Stimulated activated CD4-positive, alpha-beta T cell treated with anti-CD3 and anti-CD28 coated beads, Interleukin-1b, Interleukin-23, amount 100 ng/mL, for 1 hour (primary cell): ENCODE measurements at places on chromosomes 13 and 19.

GRCh38 chr19:29299416-29300380 is 86.7 kb upstream of the UQCRFS1 start:
- no peak for DNase-seq

DNA sequence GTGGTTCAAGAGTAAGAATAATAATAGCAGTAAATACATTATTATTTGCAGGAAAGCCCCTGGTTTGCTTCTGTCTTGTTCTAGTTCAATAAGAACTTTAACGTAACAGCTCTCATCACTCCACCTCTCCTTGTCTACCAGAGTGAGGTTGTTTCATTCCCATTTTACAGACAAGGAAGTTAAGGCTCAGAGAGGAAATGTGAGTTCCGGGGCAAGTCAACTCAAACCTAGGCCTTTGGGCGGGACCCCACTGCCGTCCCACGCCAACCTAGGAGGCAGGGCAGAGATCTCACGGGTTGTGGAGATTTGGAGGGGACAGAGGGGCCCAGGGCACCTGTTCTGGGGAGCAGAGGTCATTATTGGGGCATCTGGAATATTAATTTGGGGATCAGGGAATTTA is 1.5 kb downstream of the MAP4K1 start:
- no peak for DNase-seq

DNA sequence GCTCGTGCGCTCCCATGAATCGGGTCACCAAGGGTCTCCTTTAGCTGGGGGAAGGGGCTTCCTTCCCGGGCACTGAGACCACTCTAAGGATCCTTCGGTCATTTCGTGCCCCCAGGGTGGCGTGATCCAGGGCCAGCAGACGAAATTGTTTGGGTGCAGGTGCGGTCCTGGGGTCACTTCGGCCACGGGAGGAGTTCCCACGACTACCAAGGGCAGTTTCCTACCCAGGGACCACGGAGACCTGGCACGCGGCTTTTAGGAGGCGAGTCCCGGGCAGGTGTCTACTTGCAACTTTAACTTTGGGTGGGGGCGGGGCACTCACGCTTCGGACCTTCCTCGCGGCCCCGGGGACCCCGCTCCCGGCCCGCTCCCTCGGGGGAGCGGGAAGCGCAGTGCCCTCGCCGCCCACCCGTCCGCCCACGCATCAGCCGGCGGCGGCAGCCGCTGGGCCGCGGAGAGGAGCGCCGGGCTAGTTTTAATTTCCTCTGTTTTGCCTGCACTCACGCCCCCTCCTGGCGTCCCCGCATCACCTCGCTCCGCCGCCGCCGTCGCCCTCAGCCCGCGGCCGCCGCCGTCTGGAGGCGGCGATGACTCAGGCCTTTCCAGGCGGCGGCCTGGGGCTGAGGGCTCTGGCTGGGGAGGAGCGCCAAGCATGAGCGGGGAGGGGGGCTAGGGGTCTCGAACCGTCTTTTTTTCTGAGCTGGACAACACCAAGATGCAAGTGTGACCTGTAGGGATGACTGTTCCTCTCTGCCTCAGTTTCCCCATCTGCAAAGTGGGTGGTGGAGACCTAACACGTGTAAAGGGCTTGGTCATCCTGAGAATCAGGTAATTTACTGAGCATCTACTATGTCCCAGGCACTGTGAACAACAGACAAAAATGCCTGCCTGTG is 21.8 kb downstream of the OLFM2 start:
- peak; percentile 67 for DNase-seq

- no peak for DNase-seq
Measured at GRCh38 chr19:15779756-15780476, 7.5 kb upstream of the OR10H5 start.

GRCh38 chr13:94708031-94708859 is 4.1 kb downstream of the SOX21 start:
- DNase-seq: no peak

DNA sequence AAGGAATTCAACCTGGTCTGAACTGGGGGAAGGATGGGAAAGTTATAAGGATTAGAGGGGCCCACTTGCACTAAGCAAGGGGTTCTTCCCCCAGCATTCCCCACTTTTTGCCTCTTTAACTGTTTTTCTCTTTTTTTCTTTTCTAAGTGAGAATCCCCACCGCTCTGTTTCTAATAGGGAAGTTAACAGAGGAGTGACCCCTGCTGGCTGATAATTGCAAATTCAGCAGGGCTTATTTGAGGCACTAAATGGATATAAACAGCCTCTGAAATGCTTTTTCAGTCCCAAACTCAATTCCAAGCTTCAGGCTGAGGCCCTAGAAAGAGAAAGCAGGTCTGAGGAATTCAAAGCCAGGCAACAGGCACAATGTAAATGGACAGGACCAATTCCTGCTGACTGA is 38.2 kb upstream of the CEACAM21 start:
- DNase-seq: no peak

DNA sequence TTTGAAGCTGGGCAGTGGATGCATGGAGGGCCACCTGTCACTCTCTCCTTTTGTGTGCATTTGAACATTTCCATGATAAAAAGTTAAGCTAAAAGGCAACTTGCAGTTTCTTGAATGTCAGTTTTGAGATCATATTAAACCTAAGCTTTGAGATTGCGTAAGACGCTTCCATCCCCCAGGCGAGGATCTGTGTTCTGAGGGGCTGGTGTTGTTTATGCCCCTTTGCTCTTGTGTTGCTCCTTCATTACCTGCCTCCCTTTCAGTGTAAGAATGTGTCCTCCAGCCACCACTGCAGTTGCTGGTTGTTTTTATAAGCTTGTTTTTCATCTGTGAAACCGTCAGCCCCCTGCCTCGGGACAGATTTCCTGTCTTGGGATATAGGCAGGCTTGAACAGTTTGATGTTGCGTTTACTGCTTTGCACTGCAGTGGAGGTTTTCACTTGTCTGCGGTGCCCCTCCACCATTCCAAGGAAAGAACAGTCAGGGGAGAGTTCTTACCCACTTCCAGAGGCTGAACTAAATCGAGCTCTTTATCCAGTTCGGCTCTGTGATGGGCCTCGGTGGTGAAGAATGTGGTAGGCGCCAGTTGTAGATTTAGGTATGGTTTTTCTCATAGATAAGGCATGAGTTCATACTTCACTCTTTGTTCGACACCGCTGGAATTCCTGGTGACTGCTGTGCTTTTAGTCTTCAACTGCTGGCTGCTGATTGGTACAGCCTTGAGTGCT is 96.8 kb downstream of the ARHGEF7 start:
- DNase-seq: no peak

GRCh38 chr19:37790244-37790925 is 11.0 kb upstream of the ZNF573 start:
- DNase-seq: no peak

- no peak for DNase-seq
Measured at GRCh38 chr13:64910096-64910495, 2320.0 kb downstream of the PCDH9 start.

- DNase-seq: no peak
Measured at GRCh38 chr13:100139817-100140216, 50.9 kb downstream of the PCCA start.

DNA sequence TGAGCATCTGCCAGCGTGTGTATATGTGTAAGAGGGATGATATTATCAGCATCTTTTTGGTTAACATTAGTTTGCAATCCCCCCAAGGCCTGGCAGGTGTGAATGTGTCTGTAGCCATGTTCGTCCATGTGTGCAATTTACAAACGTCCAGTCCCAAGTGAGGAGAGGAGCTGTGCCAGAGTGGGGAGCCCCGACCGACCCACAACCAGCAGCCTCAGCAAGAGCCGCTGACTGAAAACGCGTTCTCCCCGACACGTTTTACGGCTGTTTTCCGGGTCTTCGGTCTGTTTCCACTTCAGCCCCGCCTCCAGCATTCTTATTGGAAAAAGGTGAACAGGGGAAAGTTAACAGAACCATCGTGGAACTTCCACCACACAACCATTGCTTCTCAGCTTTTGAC is 119.1 kb upstream of the SOX1 start:
- DNase-seq: no peak

- no peak for DNase-seq
Measured at GRCh38 chr19:48992581-48993174, 431 bp downstream of the GYS1 start.

DNA sequence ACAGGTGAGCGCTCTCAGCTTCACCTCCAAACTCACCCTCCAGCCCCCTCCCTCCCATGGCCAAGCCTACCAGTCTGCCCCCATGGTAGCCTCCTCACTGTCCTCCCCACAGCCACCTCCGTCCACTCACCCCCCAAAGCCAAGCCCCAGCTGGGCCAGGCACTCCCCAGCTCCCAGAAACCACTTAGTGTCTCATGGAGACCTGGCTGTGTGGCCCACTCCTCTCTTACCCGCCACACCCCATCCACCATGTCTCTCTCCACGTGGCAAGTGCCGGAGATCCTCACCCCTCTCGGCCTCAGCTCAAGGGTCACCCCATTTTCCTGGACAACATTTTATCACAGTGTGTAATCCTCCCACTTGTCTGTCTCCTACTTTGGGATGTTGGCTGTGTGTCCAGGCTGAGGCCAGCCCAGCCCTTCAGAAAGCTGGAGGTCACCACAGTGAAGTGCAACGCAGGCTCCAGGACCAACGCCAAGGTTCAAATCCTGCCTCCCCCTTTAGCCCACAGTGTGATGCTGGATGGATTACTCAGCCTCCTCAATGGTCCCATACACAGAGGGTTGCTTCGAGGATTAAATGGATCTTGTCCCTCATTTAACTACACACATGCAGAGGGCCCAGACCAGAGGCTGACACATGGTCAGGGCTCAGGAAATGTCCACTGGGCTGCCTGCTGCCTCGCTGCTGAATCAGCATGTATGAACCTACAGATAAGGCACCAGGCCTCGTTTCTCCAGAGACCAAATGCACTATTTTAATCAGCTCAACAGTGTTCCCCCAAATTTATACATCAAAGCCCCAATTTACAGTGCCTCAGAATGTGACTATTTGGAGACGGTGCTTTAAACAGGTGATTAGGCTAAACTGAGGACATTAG is 71.3 kb downstream of the CEBPG start:
- no peak for DNase-seq

DNA sequence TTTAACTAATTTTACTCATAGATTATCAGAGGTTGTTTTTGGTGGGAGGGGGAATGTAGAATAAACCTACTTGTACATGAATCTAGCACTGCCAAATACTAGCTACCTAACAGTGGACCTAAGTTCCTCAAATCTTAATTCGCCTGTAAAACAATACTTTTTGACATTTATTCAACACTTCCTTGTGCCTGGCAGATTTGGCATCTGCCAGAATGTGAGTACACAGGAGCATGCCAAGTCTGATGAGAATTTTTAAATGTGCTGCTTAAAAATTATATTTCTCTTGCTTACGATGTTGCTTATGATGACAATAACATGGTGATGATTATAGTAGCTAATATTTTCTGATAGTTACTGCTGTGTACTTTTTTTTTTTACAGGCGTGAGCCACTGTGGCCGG is 240.2 kb upstream of the STARD13 start:
- no peak for DNase-seq

DNA sequence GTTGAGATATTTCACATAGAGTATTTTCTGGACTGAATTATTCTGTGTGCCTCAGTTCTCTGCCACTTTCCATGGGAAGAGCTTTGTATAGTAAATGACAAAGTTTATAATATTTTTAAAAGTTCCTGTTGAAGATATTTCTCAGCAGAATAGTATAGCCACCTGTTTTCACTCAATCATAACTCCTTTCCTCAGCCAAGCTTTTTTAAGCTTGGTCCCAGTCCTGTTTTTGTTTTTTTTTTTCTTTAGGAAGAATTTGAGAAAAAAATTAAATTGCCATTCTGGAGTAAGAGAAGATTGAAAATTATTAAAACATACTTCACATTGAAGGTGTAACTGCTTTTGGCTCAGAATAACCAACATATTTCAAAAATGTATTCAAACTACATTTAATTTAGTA is 55.5 kb downstream of the ENOX1 start:
- no peak for DNase-seq

- no peak for DNase-seq
Measured at GRCh38 chr19:6214881-6215541, 64.8 kb downstream of the MLLT1 start.

DNA sequence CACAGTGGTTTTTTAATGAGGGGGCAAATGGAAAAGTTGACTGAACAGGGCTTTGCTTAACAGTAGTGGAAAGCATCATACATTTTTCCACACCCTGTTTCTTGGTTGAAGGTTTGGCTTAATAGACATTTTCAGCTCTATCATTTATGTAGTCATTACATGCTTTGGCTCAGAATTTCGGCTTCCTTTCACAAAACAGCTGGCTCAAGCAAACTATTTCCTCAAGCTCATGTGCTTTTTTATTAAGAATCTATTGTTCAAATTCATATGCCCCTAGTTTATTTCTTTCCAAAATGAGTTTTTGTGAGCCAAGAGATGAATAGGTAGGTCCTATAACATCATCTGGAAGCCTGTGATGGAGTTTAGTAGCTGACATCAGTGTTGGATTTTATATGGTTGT is 113.8 kb downstream of the SLITRK6 start:
- no peak for DNase-seq

- no peak for DNase-seq
Measured at GRCh38 chr13:24127116-24127631, 33.3 kb upstream of the SPATA13 start.

GRCh38 chr19:53372196-53372595 is 6.7 kb downstream of the ZNF525 start:
- DNase-seq: no peak

- no peak for DNase-seq
Measured at GRCh38 chr19:35796645-35797542, 15.8 kb downstream of the PRODH2 start.

DNA sequence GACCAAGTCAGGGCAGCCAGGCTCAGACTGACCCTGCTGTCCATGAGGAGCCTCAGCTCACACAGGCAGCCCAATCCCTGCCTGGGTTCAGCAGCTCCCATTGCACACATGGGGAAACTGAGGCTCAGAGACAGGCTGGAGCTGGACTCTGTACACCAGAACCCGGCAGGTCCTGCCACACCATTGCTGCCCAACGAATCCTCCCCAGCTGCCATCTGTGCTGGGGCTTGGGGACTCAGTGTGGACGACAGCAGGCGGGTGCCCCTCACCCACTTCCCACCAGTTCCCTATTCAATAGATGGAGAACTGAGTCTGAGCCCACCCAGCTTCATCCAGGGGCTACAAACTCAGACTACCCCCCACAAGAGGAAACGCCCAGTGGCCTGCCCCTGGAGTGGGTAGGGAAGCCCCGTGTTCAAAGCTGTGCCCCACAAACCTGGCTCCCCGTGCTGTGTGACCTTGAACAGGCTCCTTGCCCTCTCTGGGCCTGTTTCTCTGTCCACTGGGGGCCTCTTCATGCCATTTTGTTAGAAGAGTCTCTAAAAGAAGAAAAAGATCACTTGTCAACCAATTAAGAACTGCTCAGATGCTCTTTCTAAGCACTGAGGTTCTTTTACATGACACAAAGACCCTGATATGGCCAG is 50.8 kb downstream of the AP1M1 start:
- no peak for DNase-seq
